ENCODE measurements at places on chromosomes 6 and 20.

DNA sequence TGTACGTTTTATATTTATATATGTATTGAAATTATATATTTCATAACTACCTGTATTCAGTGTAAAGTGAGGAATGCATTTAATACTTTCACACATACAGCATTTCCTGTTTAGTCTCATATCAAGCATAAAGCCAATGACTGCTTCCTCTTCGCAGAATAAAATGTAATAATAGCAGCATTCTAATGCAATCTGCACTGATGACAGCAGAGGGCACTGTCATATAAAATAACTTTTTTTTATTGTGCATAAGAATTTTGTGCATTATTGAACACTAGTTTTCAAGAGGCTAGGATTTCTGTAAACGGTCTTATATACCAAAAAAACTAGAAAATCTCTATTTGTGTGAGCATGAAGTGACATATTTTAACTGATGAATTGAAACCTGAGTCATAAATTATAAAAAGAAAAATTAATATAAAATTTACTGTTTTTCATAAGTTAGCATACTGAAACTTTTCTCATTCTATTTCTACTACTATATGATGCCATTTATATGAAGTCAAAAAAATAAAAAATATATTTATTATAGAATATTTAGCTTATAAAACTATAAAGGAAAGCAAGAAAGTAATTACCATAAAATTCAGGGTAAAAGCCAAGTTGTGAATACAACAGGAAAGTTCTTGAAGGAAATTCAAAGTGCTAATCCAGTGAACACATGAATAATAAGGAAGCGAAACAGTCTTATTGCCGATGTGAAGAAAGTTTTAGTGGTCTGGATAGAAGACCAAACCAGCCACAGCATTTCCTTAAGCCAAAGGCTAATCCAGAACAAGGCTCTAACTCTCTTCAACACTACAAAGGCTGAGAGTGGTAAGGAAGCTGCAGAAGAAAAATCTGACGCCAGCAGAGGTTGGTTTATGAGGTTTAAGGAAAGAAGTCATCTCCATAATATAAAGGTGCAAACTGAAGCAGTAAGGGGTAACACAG is 36.3 kb downstream of the RNF146 start:
- DNase-seq, result peak; percentile 86

GRCh38 chr6:127247114-127248096 is 19.3 kb upstream of the RNF146 start:
- no peak for DNase-seq

- DNase-seq, result peak; percentile 19
Measured at GRCh38 chr6:93418408-93419303, 703 bp downstream of the EPHA7 start.

DNA sequence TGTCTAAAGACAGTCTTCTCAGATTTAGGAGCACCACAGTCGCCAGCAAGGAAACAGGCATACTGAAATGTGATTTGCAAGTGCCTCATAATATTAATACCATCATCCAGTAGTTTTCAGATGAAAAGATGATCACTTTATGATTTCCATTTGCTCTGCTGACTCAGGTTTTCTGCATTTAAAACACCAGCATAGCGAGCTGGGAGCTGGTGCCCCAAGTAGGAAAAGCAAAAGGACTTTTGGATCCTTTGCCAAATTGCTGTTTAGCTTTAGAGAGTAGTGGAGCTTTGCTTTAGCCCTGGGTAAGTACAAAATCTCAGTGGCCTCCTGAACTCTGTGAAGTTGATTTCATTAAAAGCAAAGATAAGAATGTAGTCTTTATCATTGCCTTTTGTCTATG is 78.5 kb downstream of the JAG1 start:
- no peak for DNase-seq

DNA sequence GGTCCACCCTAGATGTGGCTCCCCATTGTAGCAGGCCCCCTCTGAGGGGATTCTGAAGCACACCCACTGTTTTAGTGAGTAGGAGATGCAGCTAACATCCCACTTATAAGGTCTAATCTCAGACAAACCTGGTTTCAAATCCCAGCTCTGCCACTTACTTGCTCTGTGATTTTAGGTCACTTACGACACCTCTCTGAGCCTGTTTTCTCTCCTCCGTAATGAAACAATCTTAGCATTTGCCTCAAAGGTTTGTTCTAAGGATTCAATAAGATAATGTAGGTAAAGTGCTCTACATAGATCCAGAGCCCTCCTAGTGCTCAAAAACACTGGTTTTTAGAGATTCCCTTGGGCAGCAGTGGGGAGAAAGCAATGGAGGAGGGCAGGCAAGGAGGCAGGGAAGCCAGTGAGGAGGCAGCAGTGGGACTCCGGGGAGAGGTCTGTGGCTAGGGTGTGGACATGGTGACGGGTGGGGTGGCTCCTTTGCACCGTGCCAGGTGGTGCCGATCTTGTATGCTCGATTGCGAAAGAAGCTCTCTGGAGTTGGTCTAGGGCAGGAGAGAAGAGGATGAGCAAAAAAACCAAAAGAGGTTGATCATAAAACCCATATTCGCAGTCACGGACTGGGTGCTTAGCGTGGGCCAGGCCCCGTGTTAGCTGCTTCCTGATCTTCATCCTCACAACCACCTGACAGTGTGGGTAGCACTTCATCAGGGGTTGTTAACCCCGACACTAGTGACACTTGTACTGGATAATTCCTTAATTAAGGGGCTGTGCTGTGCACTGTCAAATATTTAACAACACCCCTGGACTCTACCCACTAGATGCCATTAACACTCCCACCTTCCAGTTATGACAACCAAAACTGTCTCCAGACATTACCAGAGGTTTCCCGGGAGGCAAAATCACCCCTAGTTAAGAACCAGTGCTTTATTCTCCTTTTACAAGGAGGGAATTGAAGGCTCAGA is 16.8 kb upstream of the PTGIS start:
- DNase-seq, result no peak

DNA sequence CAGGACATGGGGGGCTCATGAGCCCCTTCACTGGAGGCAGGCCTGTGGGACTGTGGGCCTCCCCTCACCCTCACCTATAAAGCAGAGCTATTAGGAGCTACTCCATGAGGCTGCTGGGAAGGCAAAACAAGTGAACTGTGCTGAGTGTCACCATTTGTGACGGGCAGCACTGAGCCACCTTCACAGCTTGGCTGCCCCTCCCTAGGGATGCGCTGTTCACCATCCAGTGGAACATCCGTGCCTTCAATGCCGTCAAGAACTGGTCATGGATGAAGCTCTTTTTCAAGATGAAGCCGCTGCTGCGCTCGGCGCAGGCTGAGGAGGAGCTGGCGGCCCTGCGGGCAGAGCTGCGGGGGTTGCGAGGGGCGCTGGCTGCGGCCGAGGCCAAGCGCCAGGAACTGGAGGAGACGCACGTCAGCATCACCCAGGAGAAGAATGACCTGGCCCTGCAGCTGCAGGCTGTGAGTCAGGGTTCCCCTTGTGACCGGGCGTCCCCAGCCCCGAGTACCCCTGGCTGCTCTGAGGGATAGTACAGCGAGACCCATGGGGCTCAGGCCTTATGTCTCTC is 38.4 kb downstream of the MYH7B start:
- DNase-seq, result no peak

GRCh38 chr20:54548849-54549248 is 73.5 kb downstream of the DOK5 start:
- no peak for DNase-seq

DNA sequence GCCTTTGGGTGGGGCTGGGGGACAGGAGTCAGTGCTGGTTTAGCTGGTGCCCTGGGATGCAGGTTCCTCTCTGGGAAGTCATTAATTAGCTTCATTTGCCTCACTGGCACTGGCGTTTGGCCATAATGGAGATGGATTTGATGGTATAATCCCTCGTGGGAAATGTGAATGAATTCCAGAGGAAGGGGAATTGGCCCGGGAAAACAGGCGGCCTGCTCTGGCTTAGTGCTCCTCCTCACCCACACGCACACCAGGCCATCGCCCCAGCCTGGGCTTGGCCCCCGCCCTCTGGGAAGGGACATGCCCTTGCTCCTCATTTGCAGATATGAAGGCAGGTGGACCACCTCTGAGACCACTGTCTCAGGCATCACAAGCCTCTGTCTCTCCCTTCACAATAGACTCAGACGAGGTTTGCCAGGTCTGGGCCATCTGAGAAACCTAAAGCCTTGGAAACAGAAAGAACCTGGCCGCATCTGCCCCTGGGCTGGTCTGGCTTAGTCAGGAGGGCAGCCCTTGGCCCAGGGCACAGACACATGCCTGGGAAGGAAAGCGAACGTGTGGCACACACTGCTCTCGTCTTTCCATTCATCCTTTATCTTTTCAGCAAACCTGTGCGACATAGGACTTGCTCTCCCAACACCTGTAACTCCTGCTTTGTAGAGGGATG is 199.2 kb upstream of the CDH4 start:
- DNase-seq, result no peak

DNA sequence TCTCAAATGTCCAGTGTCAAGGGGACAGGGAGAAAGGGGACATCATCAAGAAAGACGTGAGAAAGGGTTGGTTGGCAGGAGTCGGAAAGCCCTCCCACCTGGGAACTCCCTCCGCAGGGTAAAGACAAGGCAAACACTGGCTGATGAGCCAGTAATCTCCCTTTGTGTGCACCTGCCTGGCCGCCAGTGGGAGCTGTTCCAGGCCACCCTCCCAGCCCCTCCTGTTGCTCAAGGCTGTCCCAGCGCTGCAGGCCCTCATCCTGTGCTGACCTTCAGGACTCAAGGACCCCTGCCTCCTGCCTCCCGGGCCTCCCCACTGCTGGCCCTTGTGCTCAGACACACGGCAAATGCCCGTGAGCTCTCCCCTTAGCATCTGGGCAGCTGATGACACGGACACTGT is 7.4 kb downstream of the FRMD1 start:
- no peak for DNase-seq

DNA sequence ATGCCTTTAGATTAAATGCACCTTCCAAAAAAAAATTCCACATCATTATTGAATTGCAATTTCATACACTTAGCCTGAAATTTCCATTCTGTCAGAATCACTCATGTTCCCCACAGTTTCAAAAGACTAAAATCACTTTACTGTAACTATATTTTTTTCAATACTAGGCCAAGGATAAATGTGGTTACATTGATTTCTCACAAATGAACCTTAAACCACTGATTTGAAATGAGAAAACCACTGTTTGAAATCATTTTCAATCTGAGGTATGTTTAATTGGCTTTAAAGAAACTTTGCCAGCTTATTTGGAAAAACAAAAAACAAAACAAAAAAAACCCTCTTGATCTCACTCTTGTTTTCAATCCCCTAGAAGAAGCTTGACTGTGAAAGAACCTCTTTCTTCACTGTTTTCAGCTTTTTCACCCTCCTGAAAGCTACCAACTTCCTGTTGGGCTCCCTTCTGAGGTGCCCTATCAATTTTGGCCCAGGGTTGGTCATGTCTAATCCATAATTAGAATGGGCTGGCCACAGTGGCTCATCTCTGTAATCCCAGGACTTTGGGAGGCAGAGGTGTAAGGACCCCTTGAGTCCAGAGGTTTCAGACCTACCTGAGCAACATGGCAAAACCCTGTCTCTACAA is 242.5 kb downstream of the ADGRG6 start:
- DNase-seq, result no peak

DNA sequence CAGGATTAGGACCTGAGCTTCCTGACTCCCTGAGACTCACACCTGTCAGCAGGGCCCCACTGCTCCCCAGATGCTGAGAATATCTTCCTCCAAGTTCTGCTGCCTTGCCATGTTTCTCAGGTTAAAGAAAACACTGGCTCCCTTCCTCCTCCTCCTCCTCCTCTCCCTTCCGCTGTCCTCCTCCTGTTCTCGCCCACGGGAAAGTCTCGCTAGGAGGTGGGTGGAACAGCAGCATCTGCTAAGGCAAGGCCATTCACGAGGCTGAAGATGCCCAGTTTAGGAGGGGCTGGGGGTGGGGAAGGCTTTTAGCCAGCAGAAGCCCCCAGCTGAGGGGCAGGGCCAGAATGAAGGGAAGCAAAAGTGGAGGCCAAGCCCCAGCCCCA is 23.8 kb downstream of the KCNK15 start:
- DNase-seq, result no peak

DNA sequence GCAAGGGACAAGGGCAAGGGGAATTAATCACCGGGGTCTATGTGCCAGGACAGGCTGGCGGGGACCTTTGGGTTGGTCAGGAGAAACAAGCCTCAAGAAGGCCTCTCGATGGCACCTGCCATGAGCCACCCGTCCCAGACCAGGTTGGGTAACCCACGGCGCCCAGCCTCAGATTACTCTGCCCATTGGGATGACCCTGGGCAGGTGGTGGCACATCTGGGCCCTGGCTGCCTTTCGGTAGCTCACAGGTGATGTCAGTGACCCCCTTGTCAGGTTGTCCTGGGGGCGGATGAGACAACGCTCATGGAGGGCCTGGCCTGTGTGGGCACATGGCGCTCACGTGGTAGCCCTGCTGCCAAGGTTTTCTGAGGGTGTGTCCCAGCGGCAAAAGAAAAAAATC is 152.2 kb downstream of the SYCP2 start:
- DNase-seq, result no peak

DNA sequence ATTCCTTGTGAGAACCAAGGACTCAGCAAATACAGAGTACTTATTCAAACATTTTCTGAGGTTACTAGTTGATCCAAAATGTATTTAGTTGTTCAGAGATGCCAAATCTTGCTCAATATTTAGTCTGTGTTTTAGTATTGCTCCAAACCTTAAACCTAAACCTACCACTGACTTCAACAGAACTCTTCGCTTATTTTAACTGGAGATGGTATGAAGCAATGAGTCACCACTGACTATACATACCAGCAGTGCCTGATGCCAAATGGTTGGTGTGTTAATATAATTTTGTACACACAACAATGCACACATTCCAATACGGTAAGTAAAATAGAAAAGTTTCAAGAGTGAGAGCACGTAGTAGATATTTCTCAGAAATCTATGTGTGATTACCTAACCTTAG is 1.9 kb upstream of the SPTLC3 start:
- DNase-seq, result peak; percentile 5

DNA sequence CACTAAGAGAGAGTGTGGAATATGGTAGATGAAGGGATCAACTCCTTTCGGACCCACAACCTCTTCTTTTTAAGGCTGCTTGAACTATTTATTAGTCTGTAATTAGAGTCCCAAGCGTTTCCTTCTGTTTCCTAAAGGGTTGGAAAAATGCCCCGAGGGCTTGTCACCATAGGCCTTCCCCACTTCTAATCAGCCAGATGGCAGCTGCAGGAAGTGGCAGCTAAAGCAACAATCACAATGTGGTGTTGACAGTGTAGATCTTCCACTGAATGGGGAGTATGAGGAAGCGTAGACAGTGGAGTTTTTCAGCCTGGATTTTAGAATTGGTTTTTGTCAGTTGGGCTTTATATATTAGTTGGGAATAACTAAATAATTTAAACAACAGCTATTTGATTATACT is 40.6 kb downstream of the SLC35D3 start:
- no peak for DNase-seq

DNA sequence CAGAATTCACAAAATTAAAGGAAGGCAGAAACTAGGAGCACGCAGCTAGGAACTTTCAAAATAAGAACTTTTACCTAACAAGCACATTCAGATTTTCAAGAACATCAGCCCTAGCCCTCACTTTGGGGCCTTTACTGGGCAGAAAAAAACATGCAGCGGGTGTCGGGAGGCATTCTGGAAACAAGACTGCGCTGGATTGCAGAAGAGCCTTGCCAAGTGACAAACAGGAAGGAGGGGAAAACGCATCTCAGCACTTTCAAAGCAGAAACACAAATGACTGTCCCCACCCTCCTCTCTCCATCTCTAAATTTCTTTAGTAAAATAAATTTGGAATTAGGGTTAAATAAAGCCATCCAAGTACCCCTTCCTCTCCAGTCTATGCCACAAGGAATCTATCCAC is 74.6 kb upstream of the RREB1 start:
- DNase-seq, result peak; percentile 62

Data from suppressor macrophage (primary cell).